Stimulated activated CD4-positive, alpha-beta T cell treated with anti-CD3 and anti-CD28 coated beads, Interleukin-15, amount 100 ng/mL, for 1 hour (primary cell): ENCODE measurements at places on chromosomes 3 and 15.

DNA sequence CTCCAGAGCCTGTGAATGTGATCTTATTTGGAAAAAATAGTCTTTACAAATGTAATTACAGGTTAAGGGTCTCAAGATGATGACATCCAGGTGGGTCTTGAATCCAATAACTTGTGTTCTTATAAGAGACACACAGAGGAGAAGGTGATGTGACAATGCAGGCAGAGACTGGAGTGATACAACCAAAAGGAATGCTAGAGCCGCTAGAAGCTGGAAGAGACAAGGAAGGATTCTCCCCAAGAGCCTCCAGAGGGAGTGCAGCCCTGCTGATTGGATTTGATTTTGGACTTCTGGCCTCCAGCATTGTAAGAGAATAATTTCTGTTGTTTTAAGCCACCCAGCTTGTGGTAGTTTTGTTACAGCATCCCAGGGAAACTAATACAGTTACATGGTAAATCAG lies 9.7 kb downstream of the MYH15 start:
- DNase-seq = no peak

DNA sequence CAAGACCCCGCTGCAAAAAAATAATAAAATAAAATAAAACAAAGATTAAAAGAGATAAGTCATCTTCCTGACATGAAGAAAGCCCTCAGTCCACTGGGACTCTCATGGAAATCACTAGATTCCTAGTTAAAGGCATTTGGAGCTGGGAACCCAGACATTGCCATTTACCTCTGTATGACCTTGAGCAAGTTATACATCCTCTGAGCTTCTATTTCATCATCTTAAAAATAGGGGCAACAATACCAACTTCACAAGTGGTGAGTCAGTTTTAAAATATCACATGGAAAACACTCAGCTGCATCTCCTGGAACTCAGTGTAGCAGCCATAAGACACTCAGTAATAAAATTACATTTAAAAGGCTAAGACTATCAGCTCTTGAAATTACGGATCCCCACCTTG lies 334.8 kb downstream of the ERC2 start:
- DNase-seq = no peak

- DNase-seq = no peak
Observed at GRCh38 chr3:38878646-38879045, 62.6 kb upstream of the SCN10A start.

- DNase-seq = no peak
Observed at GRCh38 chr3:21634112-21634511, 116.9 kb downstream of the ZNF385D start.

DNA sequence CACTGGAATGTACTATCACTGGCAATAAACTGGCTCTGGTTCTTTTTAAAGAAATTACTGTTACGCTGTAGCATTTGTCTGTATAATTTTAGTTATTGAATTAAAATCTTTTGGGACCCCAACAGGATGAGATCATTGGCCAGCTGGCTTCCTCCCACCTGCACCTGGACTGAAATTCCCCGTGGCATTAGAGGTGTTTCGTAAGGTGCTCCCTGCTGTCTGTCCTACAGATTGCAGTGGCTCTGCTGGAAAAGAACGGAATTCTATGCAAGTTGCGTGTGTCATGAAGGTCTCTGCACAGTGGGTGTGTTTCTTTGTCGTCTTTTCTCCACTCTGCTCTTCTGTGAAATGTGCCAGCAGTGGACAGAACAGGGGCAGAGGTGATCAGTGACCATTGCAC lies 383.4 kb downstream of the PTPRG start:
- DNase-seq = no peak

- no peak for DNase-seq
Observed at GRCh38 chr3:78847203-78847602, 920.6 kb downstream of the ROBO1 start.

DNA sequence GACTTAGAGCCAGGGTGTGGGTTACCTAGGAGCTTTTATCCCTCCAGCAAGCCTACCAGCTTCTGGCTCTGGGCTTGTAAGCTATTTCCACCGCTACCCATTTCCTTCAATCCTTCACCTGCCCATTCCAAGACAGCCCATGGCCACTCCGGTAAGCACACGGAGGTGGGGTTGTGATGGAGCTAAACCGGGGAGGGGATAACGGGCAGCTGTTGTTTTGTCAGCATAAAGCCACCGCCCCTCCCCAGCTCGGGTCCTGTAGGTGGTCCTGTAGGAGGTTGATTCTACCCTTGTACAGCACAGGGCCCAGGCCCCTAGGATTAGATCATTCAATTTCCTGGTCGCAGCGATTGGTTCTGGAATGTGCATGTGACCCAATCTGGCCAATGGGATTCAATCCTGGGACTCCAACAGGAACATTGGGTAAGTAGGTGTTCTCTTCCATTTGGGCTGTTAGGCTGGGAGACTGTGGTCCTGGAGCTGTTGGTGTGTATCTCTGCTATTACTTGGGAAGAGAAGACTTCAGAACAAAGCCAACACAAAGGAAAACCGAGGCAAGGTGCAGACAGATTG lies 150.6 kb downstream of the RAB11A start:
- no peak for DNase-seq

GRCh38 chr3:102079809-102080197 lies 230.5 kb downstream of the NFKBIZ start:
- DNase-seq = no peak

- DNase-seq = no peak
Observed at GRCh38 chr3:101829874-101830273, 19.4 kb upstream of the NFKBIZ start.

DNA sequence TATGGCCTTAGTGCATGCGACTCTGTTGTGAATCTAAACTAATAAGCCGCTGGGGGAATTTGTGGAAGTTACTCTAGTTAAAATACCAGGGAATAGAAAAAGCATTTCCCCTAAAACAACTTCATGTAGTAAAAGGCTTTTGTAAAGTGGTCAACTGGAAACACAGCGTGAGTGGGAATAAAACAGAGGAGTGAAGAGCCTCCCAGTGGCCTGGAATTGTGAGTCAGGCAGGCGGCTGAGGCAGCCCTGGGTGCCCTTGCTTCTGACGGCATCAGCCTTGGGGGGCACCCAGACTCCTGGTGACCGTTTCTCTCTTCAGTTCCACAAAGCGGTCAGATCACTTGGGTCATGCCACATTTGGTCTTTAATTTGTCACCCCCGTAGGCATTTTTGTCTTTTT lies 108.4 kb downstream of the GHSR start:
- no peak for DNase-seq

GRCh38 chr15:73928241-73928579 lies 1.9 kb downstream of the LOXL1 start:
- DNase-seq = no peak

GRCh38 chr3:10437272-10437994 lies 68.0 kb downstream of the ATP2B2 start:
- peak; percentile 9 for DNase-seq
